ENCODE measurements at places on chromosomes 13 and 19.

DNA sequence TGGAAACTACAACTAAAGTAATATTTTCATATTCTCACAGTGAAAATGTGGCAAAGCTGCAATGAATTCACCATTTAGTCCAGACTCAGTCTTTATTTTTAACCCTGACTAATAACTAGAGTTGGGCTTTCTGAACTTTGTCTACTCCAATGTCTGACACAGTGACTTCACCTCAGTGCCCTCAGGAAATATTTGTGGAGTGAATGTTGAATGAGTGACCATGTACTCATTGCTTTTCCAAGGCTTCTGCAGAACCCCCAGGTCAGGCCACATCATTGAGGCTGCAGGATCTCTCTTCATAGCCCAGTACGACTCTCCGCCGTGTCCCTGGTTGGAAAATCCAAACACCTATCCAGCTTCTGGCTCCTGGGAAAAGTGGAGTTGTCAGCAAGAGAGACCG is 1.8 kb downstream of the ZNF175 start:
- no peak for DNase-seq

- no peak for DNase-seq
These were observed 13.4 kb downstream of the RASL11A start for GRCh38 chr13:27283906-27284493.

GRCh38 chr13:79898202-79898826 is 417.4 kb downstream of the NDFIP2 start:
- no peak for DNase-seq

- no peak for DNase-seq
These were observed 14.7 kb upstream of the EVI5L start for GRCh38 chr19:7815325-7815724.

- no peak for DNase-seq
These were observed at the start of gene MAB21L1 for GRCh38 chr13:35475960-35476943. MAB21L1 (minus strand) TSS chr13:35476689; CDS start chr13:35476138, 551 bp downstream.

DNA sequence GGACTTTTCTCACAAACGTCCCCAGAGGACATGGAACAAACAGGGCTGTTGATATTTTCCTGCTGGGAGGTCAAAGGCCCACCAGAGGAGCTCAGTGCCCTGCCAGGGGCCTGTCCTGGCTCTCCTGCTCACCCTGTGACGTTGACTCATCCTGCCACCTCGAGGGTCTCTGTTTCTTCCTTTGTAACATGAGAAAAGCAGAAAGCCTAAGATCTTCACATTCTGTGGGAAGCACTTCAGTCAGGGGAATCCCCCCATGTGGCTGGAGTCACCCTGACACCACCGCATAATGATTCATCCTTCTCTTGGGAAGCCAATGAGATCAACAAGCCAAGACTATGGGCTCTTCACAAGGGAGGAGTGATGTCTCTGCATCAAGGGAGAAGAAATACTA is 147.9 kb downstream of the KATNAL1 start:
- DNase-seq = peak; percentile 61

Data from activated CD4-positive, alpha-beta T cell treated with anti-CD3 and anti-CD28 coated beads, Interleukin-2, amount 50 U/mL, for 24 hours (primary cell).